ENCODE measurements at places on chromosomes 12 and 14.

DNA sequence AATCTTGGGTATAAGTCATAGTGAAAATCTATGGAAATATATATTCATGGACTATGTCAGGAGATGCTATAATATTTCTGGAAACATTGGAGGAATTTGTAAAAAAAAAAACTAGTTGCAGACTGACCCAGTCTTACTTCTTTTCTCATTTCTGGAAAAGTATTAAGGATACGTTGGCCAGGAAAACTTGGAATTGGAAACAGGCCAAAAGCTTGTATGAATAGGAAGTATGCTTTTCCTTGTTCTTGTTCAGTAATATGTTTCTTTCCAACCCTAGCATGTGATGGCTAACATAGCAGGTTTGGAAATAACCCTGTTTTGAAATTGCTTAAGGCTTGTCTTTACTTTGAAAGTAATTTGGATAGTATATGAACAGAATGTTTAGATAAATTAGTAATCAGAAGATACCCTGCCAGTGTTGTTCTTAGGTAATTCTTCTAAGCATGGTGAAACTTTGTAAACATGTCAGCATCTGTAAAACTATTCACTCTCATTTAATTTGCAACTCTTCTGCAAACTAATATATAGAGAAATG is 316.2 kb downstream of the NPAS3 start:
- no peak for DNase-seq

- no peak for DNase-seq
These were observed 77.6 kb upstream of the DACT1 start for GRCh38 chr14:58560208-58560607.

DNA sequence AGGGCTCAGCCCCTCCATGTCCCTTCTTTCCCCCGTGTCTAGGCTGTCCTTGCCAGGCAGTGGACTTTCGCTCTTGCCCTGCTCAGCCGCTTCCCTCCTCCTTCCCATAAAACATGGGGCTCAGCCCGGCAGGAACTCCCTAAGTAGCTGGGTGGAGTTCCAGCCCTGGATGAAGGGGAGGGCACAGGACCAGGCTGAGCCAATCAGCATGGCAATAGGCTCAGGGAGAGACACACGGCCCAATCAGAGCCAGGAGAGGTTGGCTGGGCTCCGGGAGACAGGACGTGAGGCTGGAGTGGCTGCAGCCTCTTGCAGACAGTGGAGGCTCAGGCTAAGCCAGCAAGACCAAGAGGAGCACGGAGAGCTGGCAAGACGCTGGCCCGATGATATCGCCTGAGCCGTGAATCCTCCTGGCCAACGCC is 54.3 kb downstream of the GALNT9 start:
- peak; percentile 96 for DNase-seq

DNA sequence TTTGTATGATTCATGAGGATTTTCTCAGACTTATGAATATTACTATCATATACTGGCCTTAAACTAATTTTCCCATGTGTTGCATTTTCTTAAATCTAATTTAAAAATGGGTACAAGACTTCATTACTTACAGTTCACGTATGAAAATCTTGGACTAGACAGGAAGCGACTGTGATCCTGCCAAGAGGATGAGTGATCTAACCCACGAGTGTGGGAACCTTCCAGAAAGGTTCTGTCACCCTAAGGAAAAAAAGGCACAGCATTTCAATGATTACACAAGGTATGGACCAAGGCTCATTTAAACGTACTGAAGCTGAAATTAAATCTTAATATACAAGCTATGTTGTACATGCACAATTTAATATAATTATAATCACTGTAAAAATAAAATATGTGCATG is 293.5 kb upstream of the DIO2 start:
- DNase-seq: no peak

- no peak for DNase-seq
These were observed 202.8 kb downstream of the KSR2 start for GRCh38 chr12:117766008-117766407.

- no peak for DNase-seq
These were observed 3.4 kb downstream of the ABCD2 start for GRCh38 chr12:39616251-39616650.

DNA sequence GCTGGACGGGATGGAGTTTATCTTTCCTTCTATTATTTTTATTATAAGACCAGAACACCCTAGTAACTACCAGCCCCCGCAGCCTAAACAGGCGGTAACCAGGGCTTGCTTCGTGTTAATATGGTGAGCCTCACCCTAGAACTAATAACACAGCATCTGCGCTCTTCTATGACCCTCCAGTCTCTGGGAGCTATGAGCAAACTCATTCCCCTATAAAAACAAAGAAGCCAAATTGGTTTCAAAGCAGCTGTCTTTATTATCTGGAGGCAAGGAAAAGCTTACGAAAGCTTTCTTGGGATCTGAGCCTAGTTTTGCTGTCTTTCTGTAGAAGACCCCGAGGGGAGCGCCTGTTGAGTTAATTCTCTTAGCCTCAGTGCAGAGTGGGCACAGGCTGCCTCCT is 85.0 kb downstream of the TBX5 start:
- no peak for DNase-seq

- no peak for DNase-seq
These were observed 136.5 kb downstream of the TGFB3 start for GRCh38 chr14:75845136-75845804.

- DNase-seq: no peak
These were observed 9.9 kb upstream of the LYZ start for GRCh38 chr12:69338120-69338859.

GRCh38 chr14:104731320-104732294 is 7.6 kb downstream of the ADSS1 start:
- peak; percentile 48 for DNase-seq

- no peak for DNase-seq
These were observed 36.3 kb downstream of the IL31 start for GRCh38 chr12:122137681-122138080.

DNA sequence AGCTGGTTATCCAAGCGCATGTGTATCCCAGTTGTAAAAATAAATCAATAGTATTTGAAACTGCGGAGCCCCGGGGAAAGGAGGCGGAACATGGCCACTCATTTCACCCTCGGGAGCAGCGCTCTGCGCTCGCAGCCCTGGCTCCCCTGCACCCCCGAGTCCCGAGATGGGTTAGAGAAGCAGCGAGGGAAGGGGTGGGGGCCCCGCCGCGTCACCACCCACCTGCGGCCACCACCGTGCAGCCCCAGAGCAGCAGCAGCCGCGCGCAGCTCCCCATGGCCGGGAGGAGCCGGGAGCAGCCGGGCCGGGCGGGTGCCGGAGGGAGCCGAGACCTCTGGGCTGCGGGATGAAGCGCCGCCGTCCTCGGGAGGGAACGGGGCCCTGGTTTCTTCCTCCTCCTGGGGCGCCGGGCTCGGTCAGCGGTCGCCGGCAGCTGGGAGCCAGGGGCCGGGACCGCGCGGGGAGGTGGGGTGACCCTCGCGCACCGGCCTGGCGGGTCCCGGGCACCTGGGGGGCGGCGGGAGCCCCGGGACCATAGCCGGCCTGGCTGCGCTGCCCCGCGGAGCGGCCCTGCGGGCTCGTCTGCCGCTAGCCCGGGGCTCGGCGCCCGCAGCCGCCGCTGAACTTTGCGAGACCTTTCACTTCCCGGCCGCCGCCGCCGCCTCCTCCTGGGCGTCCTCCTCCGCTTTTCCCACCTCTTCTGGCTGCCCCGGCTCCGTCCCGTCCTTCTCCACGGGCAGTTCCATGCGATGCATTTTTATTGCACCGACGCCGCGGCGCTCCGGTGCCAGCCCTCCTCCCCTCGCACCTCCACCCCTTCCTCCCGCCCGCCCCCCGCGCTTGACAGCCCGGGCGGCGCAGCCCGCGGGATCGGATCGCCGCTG is at the start of gene NTN4:
NTN4 (minus strand) TSS at position 732 of the 884 bp plus-strand sequence; CDS start at position 277, 455 bp downstream.
- DNase-seq: peak; percentile 48

GRCh38 chr12:124745891-124746570 is 117.6 kb downstream of the SCARB1 start:
- DNase-seq: peak; percentile 84

GRCh38 chr12:113131556-113131955 is 4.0 kb downstream of the RASAL1 start:
- no peak for DNase-seq

- no peak for DNase-seq
These were observed 8.3 kb downstream of the OR11G2 start for GRCh38 chr14:20198991-20199390.

GRCh38 chr14:65949711-65950516 is 536.3 kb upstream of the CCDC196 start:
- DNase-seq: peak; percentile 13

DNA sequence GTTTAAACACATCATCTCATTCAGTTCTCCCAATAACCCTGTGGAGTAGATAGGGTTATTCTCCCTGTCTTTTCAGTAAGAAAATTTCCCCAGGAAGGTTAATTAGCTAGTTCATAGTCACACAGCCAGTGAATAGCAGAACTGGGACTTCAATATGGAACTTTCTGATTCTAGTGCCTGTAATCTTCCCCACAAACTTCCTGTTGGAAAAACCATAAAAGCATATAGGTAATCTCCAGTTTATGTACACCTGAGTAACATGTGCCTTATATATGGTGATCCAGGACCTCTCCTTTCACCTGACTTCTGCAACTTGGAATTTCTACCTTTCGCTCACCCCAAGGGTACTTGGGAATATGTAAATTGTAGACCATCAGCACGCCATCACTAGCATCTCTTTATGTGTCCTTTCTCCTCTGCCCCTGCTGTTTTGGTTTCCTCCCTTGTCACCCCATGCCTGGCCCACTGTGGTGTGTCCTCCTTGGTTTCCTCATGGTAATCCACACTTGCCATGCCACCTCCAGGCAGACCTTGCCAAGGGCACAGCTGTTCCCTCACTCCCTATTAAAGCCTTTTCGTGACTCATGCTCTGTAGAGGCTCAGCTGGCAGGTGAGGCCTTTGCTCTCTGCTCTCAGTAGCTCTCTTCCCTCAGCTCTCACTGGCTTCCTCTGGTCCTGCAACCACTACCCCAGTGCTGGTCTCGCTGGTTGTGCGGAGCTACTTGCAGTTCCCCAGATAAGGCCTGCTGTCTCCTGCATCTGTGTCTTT is 16.7 kb downstream of the TBC1D30 start:
- no peak for DNase-seq

DNA sequence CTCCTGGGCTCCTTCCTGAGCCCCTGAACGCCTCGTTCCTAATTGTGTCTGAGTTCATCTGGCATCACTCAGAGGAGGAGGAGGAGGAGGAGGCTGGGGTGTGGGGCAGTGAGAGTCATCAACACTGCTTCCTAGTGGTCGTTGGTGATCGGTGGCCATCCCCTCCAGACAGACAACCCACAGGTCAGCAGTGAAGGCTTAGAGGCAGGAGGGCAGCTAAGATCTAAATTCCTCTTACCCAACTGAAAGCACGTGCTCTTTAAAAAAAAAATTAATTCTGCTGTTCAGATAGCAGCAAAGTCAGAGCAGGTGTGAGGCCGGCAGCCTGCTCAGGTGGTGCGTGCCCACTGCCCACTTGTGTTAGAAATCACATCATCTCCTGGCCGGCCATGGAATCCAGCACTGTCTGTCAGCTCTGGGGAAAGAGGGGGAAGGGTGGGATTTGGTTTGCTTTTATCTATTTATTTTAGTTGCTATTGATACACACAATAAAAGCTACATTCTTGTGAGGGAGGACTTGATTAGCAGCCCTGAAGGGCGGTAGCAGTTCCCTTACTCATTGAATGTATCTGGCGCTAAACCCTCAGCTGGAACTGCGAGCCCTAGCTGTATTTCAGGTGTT is 46.6 kb downstream of the PPP2R5C start:
- peak; percentile 39 for DNase-seq

- DNase-seq: no peak
These were observed 2.1 kb downstream of the NTF3 start for GRCh38 chr12:5433845-5434646.

GRCh38 chr12:45425426-45425825 is 209.5 kb downstream of the ANO6 start:
- DNase-seq: no peak

- DNase-seq: no peak
These were observed 108.5 kb upstream of the SOX5 start for GRCh38 chr12:24057920-24058476.

DNA sequence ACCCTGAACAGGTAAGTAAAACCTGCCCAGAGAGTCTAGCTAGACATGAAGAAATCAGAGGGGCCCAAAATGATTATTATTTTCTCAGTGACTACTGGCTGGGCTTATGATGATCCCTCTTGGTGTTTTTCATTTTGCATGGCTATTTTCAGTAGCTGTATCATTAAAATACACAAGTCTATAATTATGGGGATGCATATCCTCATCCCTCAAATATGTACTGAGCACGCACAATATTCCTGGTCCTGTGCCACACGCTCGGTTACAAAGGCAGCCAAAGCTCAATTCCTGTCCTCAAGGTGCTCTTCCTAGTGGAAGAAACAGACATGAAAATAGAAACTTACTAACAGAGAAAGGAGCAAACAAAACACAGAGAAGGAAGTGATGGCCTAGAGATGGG is 180.0 kb downstream of the DAD1 start:
- DNase-seq: no peak

DNA sequence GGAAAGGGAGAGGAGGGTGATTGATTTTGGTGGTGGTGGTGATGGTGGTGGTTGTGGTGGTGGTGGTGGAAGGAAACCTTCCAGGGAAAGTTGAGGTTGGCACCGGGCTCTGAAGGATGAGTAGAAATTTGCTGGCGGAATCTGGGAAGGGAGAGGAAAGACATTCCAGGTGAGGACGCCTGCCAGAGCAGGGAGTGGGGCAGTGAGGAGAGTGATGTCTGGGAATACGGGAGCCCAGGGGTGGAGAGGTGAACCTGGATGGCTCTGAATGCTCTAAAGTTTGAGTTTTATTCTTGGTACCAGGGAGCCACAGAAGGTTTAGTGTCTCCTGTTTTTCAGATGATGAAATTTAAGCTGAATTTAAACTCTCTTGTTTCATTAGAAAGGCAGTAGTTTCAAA is 16.0 kb downstream of the CHST11 start:
- DNase-seq: no peak

GRCh38 chr12:127422935-127423566 is 843.9 kb upstream of the TMEM132C start:
- no peak for DNase-seq

DNA sequence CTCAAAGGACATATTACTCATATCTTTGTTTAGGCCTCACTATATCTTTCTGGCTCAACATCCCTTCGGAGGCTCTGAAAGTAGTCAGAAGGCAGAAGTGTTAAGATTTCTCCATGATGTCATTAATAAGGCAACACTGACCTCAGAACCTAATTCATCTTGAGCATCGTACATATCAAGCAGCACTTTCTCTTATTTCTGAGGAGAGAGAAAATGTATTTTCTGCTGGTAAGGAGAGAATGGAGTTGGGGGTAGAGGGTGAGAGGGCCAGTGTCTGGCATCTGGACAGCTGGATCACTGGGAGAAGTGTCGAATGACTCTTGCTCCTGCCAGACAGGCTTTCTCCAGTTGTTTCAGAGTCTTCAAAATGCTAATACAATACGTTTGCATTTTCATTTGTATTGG is 213.2 kb upstream of the PRICKLE1 start:
- no peak for DNase-seq

DNA sequence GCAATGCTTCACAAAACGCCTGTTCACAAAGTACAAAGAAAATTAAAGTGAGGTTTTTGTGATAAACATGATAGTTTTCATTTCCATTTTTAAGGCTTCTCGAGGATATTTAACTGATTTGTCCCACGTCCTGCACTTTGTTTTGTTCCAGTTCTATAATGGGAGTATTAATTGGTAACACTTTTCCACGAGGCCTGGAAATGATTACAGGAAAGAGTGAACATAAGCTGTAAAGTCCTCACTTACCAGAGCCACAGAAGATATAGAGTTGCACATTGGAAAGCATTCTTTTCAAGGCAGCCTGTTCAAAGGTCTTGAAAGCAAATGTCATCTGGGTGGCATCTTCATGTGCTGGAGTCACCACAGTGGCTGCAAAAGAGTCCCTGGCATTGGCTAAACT is 1236.6 kb downstream of the BCL11B start:
- no peak for DNase-seq

- DNase-seq: no peak
These were observed 4.1 kb downstream of the GMPR2 start for GRCh38 chr14:24236689-24237462.

GRCh38 chr12:121483949-121484348 is 84.0 kb downstream of the RNF34 start:
- no peak for DNase-seq

Measured in HEK293T (cell line).